ENCODE measurements at places on chromosomes 5 and 9.

- no peak for DNase-seq
These were observed 322.1 kb downstream of the DEPDC1B start for GRCh38 chr5:60377826-60378225.

GRCh38 chr9:99019510-99020331, 76.0 kb downstream of the COL15A1 start:
- no peak for DNase-seq

DNA sequence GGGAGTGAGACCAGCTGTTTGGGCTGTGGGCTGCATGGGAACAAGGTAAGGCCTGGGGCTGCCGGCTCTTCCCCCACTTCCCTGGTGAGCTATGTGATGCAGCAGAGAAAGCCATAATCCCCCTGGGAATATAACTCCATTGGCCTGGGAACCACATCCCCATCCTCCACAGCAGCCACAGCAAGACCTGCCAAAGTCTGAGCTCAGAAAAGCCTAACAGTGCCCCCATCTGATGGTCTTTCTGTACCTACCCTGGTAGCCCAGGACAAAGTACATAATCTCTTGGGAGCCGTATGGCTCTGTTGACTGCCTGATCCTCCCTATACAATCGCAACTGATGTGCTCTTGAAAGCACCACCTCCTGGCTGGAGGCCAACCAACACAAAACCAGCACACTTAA, 432.6 kb downstream of the CDH18 start:
- DNase-seq: no peak

DNA sequence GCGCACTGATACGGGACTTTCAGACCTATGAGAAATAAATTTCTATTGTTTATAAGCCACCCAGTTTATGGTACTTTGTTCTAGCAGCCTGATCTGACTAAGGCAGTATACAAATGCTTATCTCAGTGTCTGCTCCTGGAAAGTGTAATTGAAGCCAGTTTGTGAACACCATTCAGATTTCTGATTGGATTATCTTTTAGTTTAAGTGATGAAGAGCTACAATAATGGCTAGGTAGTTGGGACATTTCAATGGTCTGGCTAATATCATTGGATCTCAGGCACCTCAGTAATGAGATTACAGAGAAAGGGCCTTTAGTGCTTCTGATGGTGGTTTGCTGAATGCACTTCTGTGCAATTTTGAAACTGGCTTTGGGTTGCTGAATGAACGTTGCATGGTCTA, 133.5 kb downstream of the PSAT1 start:
- no peak for DNase-seq

GRCh38 chr9:112844771-112845542, 45.7 kb downstream of the SLC46A2 start:
- DNase-seq: peak; percentile 76

GRCh38 chr9:83043597-83043996, 19.3 kb downstream of the RASEF start:
- no peak for DNase-seq

- DNase-seq: no peak
These were observed 784.6 kb upstream of the ZNF608 start for GRCh38 chr5:125530833-125531615.

- no peak for DNase-seq
These were observed 52.4 kb downstream of the CD180 start for GRCh38 chr5:67144183-67144639.

DNA sequence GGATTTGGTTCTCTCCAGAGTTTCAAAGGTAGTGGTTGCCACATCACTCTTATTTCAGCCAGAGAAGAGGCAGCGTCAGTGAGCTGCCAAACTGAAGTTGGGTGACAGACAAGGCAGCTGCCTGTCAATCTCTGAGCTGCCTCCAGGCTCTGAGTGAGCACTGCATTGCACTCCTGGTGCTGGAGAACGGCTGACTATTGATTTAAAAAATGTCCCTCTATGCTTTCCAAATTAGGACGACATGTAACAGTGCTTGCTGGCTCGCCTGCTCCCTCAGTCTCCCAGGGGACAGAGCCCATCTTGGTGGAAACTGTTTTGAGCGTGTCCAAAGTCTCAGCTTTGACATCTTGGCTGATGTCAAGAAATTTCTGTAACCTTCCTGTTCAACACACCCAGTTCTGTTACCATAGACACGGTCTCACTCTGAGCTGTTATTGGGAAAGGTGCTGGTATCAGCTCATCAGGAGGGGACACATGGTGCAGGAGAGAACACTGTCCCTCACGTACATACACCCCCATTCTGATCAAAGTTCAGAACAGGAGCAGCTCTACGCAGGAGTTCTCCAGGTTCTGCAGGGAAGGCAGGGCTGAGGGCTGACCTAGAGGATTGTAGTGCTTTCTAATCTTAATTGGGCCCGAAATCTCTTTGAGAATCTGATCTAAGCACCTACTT, 15.7 kb downstream of the PCDH12 start:
- no peak for DNase-seq

- no peak for DNase-seq
These were observed 3.0 kb downstream of the TRMO start for GRCh38 chr9:97919217-97919813.

GRCh38 chr9:103041961-103042360, 46.8 kb downstream of the CYLC2 start:
- DNase-seq: no peak

DNA sequence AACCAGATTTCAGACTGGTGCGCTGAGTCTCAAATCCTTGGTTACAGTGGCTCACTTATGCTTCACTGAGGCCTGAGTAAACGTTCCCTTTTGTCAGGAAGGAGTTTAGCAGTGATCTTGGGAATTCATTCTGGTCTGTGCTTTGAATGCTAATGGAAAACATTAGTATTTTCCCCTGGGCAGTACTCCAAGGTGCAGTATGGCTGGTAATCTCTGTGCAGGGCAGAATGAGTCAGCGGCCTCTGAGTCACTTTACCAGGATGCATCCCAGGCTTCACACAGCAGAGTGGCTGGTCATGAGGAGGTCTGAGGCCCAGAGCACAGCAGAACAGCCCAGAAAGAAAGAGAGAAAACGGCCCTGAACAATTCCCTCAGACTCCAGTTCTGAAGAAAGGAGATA, 54.0 kb downstream of the PCA3 start:
- DNase-seq: no peak

- DNase-seq: no peak
These were observed 295.0 kb downstream of the PDE4D start for GRCh38 chr5:59598547-59598874.

DNA sequence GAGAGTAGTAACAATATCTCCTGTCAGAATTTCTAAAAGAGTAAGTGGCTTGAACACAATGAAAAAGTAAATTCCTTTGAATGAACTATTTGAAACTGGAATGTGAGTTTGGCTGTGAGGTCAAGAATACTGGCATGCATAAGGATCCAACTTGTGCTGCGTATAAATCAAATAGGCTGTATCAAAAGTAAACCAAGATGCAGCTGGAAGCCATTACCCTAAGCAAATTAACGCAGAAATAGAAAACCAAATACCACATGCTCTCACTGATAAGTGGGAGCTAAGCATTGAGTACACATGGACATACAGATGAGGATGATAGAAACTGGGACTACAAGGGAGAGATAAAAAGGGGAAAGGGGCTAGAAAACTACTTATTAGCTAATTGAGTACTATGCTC, 24.0 kb upstream of the SRFBP1 start:
- DNase-seq: no peak

- DNase-seq: no peak
These were observed 23.2 kb downstream of the STK10 start for GRCh38 chr5:172164769-172165212.

GRCh38 chr9:79023134-79023580, 548.6 kb upstream of the TLE4 start:
- DNase-seq: no peak

DNA sequence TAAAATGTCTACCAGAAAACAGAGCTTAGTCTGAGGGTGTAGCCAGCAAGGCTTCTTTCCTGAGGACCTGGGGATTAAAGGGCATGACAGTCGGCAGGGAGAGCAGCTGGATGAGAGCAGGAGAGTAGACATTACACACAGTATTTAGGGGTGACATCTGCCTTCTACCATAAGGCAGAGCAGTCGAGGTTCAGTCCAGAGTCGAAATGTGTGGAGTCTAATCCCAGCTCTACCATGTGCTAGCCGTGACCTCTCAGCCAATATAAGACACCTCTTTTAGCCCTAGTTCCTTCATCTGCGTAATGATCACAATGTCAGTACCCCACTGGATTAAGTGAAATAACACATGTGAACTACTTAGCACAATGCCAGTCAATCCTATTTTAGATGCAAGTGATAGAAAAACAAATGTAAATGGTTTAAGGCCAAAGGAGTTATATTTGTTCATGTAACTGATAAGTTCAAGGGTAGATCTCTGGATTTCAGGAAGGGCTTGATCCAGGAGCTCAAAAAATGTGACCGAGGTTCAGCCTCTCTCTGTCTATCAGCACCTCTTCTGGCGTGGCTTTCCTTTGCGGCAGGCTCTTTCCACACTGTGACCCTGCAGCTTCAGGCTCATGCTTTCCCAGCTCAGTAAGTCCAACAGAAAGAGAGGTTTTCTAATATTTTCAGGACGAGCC, 16.2 kb upstream of the CPLX2 start:
- no peak for DNase-seq

DNA sequence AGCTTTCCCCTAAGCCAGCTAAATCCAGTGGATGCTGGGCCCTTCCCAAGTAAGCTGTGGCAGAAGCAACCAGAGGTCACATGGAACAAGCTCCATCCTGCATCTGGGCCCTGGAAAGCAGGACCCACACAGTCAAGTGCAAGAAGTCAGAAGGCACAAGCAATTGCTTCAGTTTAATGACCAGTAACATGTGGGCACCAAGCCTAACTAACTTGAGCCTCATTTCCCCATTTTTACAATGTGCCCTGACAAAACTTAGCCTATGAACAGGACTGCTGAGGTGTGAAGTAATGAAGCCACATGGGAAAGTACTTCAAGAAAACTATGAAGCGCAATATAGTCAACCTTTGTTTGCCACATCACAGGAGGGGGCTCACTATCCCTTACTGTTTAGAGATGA, 90.5 kb downstream of the TLE1 start:
- DNase-seq: no peak

DNA sequence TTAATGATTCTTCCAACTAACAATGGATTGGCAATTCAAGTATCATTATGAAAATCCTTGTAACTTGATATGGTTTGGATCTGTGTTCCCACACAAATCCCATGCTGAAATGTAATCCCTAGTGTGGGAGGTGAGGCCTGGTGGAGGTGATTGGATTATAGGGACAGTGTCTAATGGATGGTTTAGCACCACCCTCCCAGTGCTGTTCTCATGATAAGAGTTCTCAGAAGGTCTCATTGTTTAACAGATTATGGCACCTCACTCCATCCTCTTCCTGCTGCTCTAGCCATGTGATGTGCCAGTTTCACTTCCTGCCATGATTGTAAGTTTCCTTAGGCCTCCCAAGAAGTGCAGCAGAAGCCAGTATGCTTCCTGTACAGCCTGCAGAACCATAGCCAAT, 1116.2 kb upstream of the EDIL3 start:
- no peak for DNase-seq

GRCh38 chr9:83451308-83451707, 86.9 kb downstream of the FRMD3 start:
- DNase-seq: no peak

- no peak for DNase-seq
These were observed 192.3 kb downstream of the CACNA1B start for GRCh38 chr9:138069731-138070456.

DNA sequence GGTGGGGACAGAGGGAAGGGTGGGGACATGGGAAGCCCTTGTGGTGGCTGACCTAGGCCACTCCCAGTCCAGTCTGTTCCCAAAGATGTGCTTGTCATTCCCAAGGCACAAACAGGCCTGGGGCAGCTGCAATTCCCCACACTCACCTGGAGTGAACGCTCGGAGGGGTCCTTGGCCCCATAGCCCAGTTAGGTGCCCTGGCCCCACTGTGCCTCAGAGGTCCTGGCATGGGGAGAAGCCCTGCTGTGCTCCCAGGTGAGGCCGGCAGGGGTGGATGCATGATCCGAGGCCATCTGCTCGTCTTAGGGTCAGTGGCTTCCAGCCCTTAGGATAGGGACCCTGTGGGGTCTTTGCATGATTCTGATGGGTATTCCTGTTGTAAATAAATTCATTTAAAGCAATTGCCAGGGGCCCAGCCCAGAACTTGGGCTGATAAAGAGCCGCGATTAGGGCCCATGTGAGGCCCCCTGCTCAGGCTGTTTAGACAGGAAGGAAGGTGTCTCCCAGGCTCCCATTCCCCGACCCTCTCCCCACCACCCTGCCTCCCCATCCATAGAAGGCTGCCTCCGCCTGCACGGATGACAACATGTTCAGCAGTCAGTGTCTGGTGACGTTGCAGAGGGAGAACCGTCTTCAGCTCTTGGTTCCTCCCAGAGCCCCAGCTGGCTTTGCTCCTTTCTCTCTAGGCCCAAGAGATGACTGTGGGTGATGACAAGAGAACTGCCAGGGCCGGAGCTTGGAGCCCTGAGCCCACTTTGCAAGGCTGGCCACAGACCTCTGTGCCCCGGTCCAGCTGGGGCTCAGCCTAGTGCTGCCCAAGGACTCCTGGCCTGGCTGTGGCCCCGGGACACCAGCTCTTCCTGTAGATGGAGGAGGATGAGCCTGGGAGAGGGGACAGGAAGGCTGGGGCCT, 28.4 kb upstream of the IRX4 start:
- no peak for DNase-seq

GRCh38 chr9:108296056-108296455, 559.7 kb downstream of the ACTL7B start:
- no peak for DNase-seq

GRCh38 chr9:31582071-31582470, 802.4 kb upstream of the ACO1 start:
- no peak for DNase-seq

DNA sequence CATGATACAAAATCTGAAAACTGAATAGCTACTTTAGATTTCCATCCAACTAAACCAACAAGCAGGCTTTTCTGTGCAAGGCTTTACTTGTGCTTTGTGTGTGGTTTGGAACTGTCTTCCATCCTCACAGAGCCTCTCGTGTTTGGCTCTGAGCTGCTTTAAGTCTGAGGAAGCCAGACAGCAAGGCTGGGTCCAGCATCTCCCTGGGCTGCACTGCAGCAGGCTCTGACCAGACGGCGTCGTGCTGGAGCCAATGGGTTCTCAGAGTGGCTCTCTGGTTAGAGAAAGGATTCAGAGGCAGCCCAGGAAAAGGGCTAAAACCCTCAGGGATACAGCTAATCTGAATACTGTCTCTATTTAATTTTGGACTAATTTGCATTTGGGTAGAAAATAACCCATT, 207.9 kb upstream of the EFNA5 start:
- no peak for DNase-seq

DNA sequence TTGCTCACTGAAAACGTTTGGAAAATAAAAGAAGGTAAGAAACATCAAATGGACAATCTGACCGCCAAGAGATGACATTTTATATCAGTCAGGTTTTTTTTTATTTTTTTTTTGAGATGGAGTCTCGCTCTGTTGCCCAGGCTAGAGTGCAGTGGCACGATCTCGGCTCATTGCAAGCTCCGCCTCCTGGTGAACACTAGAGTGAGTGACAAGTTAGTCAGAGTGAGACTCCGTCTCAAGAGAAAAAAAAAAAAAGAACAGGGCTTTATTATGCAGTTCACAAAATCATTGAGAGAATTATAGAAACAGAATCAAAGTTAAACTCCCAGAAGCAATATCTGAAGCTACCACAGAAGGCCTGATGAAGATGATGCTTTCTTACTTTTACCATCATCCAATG, 70.1 kb downstream of the DTWD2 start:
- no peak for DNase-seq
